Natural killer cell (primary cell): ENCODE measurements at places on chromosomes 12 and 14.

GRCh38 chr14:85853996-85854526 lies 324.1 kb downstream of the FLRT2 start:
- H3K4me1 ChIP-seq = no peaks in the 10 kb centered on the region
- no peak overlapping the region for H3K27ac ChIP-seq
- H3K36me3 ChIP-seq = no peaks in the 10 kb centered on the region

GRCh38 chr14:65927931-65928356 lies 515.4 kb downstream of the FUT8 start:
- H3K27me3 ChIP-seq = no peaks in the 10 kb centered on the region
- DNase-seq = peak; percentile 61
- no peaks in the 10 kb centered on the region for H3K36me3 ChIP-seq
- H3K27ac ChIP-seq = peak overlapping the region; percentile 46
- no peak overlapping the region for H3K4me3 ChIP-seq

GRCh38 chr12:4962539-4963486 lies 53.1 kb downstream of the KCNA1 start:
- H3K4me3 ChIP-seq = no peak overlapping the region
- no peak for DNase-seq
- no peaks in the 10 kb centered on the region for H3K27me3 ChIP-seq
- no peak overlapping the region for H3K27ac ChIP-seq
- no peaks in the 10 kb centered on the region for H3K4me1 ChIP-seq

GRCh38 chr14:21884995-21885394 lies 211.4 kb upstream of the OR4E1 start:
- H3K36me3 ChIP-seq = no peaks in the 10 kb centered on the region
- H3K4me1 ChIP-seq = peaks cover 10% of the 10 kb centered on the region
- DNase-seq = no peak
- no peak overlapping the region for H3K27ac ChIP-seq

- H3K4me1 ChIP-seq = no peaks in the 10 kb centered on the region
- H3K36me3 ChIP-seq = no peaks in the 10 kb centered on the region
- no peak overlapping the region for H3K27ac ChIP-seq
- H3K27me3 ChIP-seq = no peaks in the 10 kb centered on the region
- no peak for DNase-seq
- H3K4me3 ChIP-seq = no peak overlapping the region
Observed at GRCh38 chr12:38543151-38543550, 226.6 kb downstream of the ALG10B start.
